Stimulated activated memory B cell treated with anti-CD40 and anti-IgM and Interleukin-4, amounts not matched to agents 10 μg/mL and 1 μg/mL and 100 μg/mL, for 72 hours (primary cell): ENCODE measurements at places on chromosomes 1 and 21.

DNA sequence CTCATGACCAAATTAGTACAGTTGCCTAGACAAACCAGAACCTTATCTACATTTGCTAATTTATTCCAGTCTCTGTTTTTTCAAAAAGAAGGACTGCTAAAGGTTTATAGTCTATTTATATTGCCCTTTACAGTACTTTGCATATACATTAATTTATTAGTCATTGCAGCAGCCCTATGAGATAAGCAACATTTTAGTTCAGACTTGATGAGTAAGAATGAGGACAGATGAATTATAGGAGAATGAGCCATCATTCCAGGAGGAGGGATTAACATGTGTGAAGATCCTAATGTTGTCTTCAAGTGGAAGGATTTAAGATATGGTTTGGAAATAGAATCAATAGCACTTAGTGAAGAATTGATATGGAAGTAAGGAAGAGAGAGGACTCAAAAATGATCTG lies 152.4 kb downstream of the KCTD3 start:
- ATAC-seq, result no peak

- peak; percentile 95 for ATAC-seq
Observed at GRCh38 chr1:161013488-161014230, 7.3 kb downstream of the F11R start.

GRCh38 chr1:173429471-173430402 lies 47.4 kb upstream of the PRDX6 start:
- ATAC-seq, result peak; percentile 87

- no peak for ATAC-seq
Observed at GRCh38 chr1:17890815-17891191, 135.7 kb downstream of the ACTL8 start.

DNA sequence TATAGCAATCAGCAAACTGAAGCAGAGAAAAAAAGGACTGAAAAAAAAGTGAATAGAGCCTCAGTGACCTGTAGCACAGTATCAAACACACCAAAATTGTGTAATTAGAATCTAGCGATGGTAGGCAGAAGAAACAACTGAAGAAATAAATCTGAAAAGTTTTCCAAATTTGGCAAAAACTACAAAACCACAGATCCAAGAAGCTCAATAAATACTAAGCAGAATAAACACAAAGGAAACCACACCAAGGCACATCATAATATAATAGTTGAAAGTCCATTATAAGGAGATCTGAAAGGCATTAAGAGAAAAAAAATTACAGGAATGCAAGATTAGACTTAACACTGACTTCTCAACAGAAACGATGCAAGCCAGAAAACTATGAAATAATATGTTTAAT lies 7.1 kb upstream of the IL12RB2 start:
- ATAC-seq, result no peak

DNA sequence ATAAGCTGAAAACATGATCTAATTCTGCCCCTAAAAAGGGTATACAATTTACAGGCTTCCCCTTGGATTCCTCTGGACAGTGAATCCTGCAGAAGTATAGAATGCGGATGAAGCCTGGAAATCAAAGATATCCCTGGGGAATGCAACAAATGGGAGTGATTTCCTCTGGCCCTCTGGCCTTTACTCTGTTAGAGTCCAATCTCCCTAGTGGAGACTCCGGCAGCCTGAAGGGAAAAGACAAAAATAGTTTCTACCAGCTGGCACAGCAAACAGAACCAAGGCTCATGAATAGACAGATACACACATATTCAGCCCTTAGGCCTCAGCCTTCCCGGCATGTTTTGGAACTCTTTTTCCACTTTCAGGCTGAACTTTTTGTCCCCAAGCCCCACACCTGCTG lies 3.9 kb upstream of the LRRC52 start:
- ATAC-seq, result no peak

GRCh38 chr1:192929597-192929996 lies 120.8 kb downstream of the RGS2 start:
- ATAC-seq, result no peak

- ATAC-seq, result no peak
Observed at GRCh38 chr1:154842635-154843034, 27.4 kb downstream of the KCNN3 start.

GRCh38 chr1:67793562-67793961 lies 39.7 kb downstream of the GNG12 start:
- ATAC-seq, result no peak

GRCh38 chr21:35059742-35060141 lies 10.6 kb upstream of the RUNX1 start:
- ATAC-seq, result no peak

- ATAC-seq, result no peak
Observed at GRCh38 chr21:38401191-38401926, 96.9 kb downstream of the ERG start.

DNA sequence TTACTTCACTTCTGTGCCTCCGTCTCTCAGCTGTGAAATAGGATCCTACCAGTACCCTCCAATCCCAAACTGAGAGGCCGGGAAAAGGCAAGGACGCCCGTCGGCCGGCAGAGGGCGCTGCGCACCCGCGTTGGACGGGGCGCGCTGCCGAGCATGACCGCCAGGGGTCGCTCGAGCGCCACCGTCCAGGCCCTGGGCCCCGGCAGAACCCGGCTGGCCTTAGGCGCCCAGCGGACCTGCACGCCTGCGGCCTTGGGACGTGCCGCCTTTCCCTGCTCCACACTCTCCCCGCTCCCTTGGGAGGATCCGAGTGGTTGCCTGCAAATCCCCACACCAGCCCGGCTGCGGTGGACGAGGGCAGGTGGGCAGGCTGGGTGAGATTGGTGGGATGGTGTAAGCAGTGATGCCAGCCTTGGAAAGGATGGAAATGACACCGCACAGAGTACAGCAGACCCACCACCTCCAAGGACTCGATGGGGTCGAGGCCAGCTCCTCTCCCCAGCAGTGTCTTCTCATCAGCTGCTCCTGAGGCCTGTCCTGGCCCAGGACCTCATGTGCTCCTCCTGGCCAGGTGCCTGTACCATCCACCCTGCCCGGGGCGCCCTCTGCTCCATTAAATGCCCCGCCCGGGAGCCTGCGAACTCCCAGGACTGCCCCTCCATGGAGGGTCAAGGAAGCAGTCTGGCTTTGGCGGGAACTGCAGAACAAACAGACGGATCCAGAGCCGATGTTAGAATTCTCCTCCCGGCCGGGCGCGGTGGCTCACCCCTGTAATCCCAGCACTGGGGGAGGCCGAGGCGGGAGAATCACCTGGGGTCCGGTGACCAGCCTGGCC lies 47.4 kb upstream of the LBR start:
- ATAC-seq, result peak; percentile 81

DNA sequence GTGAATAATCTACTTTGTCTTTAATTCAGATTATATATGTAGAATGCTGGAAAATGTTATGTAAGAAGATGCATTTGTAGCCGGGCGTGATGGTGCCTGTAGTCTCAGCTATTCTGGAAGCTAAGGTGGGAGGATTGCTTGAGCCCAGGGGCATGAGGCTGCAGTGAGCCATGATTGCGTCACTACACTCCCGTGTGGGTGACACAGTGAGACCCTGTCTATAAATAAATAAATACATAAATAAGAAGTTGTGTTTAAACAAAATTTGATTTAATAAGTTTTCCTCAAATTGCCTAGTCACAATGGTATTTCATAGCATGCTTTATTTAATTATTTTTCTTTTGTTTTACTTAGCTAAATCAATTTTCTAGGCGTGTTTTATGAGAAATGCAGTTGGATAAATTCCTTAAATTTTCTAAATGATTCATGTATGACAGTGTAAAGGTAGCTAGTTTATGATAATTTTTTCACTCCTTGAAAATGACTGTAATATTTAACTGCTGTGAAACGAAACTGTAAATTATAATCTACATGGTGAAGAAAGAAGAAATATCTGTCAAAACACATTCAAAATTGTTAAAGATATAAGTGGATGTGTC lies 232.6 kb downstream of the SRGAP2C start:
- no peak for ATAC-seq

- ATAC-seq, result no peak
Observed at GRCh38 chr21:46211376-46211775, 17.2 kb downstream of the LSS start.

DNA sequence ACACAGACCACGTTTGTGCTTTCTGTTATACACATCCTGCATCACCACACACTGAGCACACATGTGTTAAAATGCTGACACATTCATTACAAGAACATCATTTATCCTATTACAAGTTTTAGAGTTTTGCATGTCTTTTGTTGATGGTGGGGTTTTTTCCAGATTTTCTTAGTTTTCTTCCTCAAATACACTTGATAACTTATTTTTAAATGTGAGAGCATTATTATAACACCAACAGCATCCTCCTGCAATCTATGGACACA lies 67.3 kb downstream of the TGFBR3 start:
- ATAC-seq, result no peak

DNA sequence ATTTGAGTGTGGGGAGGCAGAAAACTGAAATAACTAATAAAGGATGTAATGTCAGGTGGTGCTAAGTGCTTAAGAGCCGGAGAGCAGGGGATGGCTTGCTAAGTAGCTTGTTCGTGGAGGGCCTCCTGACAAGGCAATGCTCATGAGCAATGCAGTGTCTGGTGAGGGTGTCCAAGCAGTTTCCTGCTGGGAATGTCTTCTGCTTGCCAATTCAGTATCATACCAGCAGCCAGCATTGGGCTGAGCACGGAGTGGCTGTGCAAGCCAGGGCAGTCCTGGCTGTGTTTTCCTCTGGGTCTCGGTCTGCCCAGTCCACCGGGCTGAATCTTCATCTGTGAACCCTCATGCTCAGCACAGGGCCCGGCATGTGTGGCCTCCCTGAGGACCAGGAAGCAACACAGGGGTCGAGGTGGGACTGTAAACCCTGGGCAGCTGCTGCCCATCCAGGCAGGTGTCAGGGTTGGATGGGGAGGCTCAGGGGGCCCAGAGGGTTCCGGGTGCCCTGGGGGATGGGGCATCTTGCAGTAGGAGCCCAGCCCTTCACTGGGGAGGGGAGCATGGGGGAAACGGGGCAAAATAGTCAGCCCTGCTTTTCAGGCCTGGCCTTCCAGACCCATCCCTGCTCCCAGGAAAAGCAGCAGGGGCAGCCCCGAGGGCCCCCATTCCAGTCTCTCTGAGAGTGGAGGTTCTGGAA lies 27.5 kb downstream of the EDN2 start:
- no peak for ATAC-seq

- no peak for ATAC-seq
Observed at GRCh38 chr1:113937146-113937545, 8.0 kb downstream of the HIPK1 start.

DNA sequence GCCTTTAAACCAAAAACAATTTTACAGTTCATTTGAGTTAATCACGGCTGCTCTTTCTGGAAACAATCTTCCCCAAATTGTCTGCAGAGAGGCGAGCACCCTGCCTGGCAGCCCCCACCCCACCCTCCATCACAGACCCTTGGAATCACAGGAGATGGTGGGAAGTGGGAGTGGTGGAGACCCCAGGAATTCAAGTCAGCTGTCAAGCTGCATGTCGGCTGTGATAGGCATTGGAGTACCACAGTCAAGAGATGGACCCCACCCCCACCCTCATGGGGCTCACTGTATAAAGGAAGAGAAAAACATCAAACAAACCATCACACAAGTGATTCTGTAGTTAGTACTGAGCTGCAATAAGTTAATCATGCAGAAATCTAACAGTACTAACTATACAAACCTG lies 360.4 kb downstream of the MATN1 start:
- ATAC-seq, result no peak

DNA sequence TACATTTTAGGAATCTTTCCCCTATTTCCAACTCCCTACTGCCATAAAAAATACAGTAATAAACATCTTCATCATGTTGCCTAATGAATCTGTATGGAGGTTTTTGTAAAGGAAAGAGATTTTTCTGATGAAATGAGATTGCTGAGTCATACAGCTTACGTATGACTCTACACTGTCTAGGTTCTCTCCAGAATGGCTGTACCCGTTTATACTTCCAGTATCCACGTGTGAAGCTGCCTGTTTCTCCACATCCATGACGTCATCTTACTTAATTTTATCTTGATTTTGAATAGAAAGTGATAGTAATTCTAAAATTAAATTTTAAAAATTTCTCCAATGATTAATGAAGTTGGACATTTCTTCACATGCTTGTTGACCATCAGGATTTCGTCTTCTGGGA lies 103.7 kb downstream of the COQ8A start:
- no peak for ATAC-seq

DNA sequence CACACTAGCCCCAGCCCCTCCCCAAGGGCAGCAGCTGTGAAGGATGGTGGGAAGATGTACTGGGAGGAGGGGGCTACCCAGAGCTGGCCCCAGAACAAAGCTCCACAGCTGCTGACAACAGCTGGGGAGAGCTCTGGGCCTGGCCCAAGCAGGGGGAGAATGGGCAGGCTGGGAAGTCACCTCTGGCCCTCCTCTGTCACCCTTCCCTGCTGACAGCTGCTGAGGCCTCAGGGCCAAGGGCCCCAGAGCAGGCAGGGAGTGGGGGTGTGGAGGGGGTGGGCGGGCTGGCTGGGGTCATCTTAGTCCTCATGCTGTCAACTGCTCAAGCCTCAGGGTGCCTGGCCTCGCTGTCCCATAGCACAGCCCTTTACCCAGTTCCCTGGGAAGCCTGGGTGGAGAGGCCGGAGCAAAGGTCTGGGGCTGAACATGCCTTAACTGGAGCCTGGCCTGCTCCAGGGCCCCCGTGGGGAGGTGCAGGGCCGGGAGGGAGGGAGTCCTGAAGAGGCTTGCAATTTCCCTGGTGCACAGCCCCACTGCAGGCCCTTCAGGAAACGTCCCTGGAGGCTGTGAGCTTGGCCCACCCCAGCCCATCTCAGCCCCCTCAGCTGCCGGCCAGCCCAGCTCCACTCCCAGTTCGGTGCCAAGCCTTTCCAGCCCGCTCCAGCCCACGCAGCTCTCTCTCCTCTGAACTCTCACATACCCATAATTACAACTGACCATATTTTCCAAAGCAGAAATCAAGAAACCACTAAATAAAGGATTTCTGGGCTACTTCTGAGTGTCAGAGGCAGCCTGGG lies 25.7 kb downstream of the HSPG2 start:
- ATAC-seq, result no peak

- ATAC-seq, result no peak
Observed at GRCh38 chr1:111032295-111032897, 68.7 kb upstream of the LRIF1 start.

- ATAC-seq, result no peak
Observed at GRCh38 chr21:32140151-32140550, 138.7 kb downstream of the MIS18A start.

DNA sequence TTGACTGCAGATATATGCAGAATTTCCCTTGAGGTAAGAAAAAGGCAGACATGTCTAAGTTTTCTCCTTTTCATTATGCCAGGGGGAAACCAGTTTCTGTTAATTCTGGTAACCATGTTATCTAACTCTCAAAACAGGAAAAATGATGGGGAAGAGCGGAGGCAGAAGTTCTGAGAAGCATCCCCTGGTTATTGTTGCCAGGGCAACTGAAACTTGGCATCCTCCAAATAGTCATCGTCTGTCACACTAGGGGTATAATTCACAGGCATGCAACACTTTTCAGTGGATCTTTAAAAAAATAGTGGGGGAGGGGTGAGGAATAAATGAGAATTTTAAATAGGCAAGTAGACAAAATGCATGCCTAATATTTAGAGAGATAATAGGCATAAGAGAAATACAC lies 715.3 kb upstream of the CXADR start:
- ATAC-seq, result no peak

GRCh38 chr1:1562556-1563195 lies 12.0 kb downstream of the SSU72 start:
- ATAC-seq, result no peak
